ENCODE measurements at places on chromosomes 6 and 20.

GRCh38 chr6:1735239-1735803 lies 125.6 kb downstream of the FOXC1 start:
- DNase-seq, result no peak

DNA sequence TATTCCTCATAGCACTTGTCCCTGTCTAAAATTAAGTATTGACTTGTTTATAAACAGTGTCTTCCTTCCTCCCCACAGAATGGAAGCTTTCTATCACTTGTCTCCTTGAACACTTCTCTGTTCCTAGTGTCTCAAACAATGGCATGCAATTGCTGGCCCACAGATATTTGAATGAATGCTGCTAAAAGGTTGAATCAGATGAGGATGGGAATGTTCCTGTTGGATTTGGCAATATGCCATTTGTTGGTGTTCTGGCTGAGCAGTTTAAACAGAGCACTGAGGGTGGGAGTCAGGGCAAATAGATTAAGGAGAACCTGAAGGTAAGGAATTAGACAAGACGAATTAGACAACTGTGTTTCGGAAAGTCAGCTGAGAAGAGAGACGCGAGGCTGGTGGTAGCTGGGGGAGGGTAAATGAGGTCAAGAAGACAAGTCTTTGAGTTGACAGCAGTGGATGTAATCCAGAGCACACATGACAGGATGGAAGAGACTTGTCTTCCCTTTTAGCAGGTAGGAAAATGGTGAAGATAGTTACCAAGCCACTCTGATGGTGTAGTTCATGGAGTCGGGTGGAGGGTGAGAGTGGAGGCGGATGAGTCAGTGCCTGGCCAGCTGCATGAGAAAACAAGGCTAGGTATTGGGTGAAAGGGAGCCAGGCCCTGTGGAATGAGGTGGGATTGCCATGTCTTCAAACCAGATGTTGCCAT lies 58.3 kb upstream of the GNRH2 start:
- no peak for DNase-seq

DNA sequence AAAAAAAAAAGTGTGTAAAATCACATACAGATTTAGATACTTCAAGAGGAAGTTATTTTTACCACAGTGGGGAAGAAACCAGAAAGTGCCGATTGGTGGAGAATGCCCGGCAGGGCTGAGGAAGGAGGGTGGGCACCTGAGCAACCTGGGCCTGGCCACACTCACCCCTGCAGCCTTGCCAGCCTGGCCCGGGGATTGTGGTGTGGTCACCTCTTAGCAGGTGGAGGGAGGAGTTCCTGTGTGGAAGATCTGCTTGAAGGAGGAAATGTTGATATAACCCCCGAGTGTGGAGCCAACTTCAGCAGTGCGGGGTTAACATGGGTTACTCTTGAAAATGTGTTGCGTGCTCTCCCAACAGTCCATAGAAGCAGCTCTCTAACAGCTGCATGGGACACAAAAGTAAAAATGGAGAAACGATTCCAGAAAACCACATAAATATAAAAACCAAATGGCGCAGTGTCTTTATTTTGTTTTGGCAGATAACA lies 14.7 kb downstream of the UST start:
- DNase-seq, result peak; percentile 41

DNA sequence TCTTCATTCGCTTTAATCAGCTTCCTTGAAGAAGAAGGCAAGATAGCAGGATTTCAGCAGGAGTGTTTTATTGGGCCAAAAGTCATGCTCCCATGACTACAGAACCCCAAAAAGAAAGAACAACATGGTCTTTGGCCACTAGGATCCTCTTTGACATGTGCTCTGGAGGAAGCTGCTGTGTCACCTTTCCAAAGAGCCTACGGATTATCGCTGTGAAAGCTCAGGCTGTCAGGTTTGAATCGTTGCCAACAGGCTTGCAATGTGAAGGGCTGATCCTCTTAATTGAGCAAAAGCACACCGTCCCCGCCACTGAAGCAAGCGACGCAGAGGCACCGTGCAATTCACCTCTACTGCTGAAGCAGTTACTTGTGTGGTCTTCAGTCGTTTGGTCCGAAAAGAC lies 29.0 kb downstream of the MYLIP start:
- no peak for DNase-seq

- DNase-seq, result no peak
Observed at GRCh38 chr6:150697515-150697914, 97.8 kb downstream of the PLEKHG1 start.

DNA sequence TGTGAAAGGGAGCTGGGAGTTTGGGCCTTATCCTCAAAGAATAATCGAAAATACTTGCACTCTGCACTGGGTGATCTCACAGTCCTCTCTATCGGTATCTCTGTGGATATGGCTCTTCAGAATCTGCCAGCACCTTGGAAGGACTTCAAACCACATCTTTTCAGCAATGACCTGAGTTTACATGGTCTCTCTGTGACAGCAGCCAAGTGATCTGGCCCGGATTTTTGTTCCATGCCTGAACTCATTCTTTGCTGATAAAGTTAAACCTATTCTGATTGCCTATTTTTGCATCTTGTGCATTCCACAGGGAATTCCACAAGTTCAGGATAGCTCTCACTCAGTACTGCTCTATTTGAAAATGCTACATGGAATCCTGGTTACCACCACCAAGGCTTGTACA lies 98.9 kb downstream of the HDGFL1 start:
- DNase-seq, result no peak

GRCh38 chr6:158649289-158650143 lies at the start of gene SYTL3:
TSS of gene SYTL3 (plus strand) at chr6:158650054. CDS start at chr6:158663269, 13,215 bp downstream.
- peak; percentile 73 for DNase-seq

DNA sequence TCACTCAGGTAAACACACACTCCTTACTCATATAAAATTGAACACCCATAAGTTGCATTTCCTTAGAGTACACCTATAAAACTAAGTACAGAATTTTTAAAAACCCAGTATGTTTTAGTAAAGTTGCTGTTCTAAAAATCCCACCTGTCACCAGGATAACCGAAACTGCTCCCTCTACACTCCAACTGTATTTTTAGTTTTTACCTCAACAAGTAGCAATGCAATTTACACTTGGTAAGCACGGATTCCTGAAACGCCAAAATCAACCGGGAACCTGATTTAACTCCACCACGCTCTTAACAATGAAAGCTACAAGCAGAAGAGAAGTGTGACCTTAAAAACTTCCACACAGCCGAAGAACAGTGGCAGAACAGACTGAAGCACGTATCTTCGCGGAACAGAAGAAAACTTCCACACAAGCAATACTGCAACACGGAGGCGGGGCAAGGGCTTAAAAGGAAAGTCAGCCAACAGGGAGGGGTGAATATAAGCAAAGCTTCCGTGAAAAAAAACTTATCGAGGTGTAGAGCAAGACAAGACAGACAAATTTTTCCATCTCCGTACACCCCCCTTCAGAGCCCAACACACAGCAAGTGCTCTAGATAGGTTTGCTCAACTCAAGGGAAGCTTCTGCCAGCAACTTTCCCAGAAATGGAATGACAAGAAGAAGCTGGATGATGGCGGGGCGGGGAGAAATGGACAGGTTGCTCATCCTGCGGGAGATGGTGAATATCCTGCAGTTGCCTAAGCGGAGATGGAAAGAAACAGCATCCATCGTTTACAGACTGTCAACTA lies 1.4 kb downstream of the STAU1 start:
- peak; percentile 33 for DNase-seq

- DNase-seq, result no peak
Observed at GRCh38 chr6:81396916-81397315, 355.6 kb downstream of the TENT5A start.

- DNase-seq, result no peak
Observed at GRCh38 chr6:151806757-151807512, 547 bp upstream of the ESR1 start.

All from T-helper 9 cell (primary cell).